ENCODE measurements at places on chromosomes 16 and 17.

DNA sequence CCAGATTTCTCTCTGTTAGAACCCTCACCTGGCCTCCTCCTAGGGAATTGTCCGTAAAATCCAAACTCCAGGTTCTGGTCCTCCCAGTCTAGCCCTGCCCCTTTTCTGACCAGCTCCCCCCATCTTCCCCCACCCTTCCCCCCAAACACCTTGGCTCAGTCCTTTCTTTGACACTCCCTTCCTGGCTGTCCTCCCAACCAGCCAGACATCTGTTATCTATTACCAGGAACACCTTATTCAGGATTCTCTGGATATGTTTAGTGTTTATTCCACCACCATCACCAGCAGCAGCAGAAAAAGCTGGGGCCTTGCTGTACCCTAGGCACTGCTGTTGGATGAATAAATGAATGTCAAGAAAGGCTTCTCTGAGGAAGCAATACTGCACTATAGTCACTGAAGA lies 4.0 kb upstream of the CMTM3 start:
- DNase-seq = no peak

GRCh38 chr17:61943117-61943516 lies 15.3 kb upstream of the INTS2 start:
- no peak for DNase-seq

- DNase-seq = no peak
Observed at GRCh38 chr17:82281076-82281475, 7.6 kb upstream of the CSNK1D start.

GRCh38 chr17:28862561-28862960 lies 7.7 kb downstream of the ERAL1 start:
- peak; percentile 70 for DNase-seq

DNA sequence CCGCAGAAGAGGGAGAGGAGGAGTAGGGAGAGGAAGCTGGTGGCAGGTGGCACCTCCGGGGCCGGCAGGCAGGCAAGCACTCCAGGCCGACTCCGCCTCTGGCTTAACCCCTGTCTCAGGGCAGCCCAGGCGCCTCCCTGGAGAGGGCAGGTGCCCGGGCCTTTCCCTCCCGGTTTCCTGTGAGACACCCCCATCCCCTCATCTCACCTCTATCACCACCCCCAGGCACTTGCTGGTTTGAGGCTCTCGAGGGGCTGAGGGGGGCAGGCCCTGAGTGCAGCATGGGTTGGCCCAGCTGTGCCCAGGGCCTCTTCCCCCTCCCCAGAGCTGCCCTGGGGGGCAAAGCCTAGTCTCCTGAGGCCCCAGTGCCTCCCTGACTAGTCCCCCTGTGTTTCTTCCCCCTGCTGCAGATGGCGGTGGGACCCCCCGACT lies 6.0 kb downstream of the DOC2A start:
- no peak for DNase-seq

DNA sequence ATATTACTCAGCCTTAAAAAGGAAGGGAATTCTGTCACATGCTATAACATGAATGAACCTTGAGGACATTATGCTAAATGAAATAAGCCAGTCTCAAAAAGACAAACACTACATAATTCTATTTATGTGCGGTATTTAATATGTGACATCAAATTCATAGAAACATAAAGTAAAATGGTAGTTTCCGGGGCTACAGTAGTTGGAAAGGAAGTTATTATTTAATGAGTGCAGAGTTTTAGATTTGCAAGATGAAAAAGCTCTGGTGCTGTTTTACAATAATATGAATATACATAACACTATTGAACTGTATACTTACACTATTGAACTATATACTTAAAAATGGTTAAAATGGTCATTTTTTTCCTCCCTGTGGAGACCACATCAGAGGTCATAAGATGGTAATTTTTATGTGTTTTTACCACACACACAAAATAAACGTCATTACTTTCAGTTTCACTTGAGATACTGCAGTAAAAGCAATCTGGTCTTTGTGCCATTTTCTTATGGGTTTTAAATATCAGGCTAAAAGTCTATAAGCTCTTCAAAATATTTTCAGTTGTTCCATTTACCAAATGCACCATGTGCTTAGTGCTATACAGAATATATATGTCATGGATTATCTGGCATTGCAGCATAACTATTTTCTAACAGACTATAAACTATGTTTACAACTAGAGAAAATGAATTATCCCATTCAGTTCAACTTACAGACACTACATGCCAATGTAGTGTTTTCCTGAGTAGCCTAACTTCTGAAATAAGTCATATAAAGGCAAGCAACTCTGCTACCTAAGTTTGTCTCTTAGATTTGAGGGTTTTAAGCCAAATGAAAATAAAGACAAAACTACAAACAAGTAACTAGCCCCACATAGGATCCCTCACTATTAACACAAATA lies 90.9 kb downstream of the SPAG9 start:
- DNase-seq = no peak

DNA sequence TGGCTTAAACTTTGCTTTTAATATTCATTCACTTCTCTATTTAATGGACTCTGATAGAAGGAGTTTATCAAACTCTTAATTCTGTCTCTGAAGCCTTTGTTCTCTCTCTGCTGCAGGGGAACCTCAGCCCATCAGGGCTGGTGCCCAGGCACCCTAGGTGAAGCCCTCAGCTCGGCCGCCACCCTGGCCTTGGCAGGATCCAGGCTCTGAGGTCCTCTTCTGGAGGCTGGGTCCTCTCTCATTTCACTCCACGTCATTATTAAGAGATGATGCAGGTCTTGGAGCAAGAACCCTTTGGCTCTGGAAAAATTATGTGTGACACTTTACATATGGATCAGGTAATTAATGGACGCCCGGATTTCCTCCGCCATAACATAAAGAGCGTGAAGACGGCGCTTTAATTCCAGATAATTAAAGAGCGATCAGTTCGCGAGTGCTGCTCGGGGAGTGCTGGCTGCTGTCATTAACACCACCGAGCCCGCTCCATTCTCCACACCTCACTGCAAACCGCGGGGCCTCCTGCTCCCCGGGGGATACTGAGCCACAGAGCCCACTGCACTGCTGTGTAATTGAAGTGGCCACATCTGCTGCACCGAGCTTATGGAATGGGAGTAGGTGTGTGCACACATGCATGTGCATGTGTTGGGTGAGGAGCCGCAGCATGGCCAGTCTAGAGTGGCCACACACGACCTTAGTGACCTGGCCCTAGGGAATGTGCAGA lies 259.4 kb upstream of the TNRC6C start:
- DNase-seq = no peak

GRCh38 chr17:59454633-59455105 lies 110.7 kb upstream of the DHX40 start:
- DNase-seq = no peak

GRCh38 chr17:77644181-77645071 lies 314.1 kb upstream of the TNRC6C start:
- no peak for DNase-seq

DNA sequence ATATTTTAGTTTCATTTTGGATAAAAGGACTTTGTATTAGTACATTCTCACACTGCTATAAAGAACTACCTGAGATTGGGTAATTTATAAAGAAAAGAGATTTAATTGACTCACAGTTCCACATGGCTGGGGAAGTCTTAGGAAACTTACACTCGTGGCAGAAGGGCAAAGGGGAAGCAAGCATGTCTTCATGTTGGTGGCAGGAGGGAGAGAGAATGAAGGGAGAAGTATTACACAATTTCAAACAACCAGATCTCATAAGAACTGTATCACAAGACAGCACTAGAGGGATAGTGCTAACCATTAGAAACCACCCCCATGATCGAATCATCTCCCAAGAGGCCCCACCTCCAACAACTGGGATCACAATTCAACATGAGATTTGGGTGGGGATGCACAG lies 142.9 kb downstream of the USP31 start:
- DNase-seq = no peak

GRCh38 chr17:32719689-32720088 lies 157.2 kb downstream of the MYO1D start:
- DNase-seq = no peak

GRCh38 chr16:10228779-10229178 lies 46.6 kb upstream of the GRIN2A start:
- no peak for DNase-seq

DNA sequence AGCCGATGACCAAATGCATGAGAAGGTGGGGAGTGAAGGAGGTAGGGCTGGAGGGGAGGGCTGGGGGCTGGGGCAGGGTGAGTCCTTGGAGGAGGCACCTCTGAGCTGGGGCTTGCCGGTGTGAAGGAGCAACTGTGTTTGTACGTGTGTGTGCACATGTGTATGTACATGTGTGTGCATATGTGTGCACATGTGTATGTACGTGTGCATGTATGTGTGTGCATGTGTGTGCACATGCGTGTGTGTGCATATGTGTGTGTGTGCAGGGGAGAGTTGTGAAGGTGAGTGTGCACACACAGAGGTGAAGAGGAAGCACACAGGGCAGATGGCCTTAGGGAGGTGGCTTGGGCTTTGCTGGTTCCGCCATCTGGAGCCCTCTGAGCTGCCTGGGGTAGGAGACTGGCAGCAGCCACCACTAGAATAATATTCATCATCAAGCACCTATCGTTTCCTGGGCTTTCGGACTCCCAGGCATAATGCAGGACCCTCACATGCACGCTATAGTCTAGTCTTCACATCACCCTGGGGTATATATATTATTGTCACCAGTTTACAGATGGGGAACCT lies 120.9 kb upstream of the CDC42EP4 start:
- DNase-seq = no peak

DNA sequence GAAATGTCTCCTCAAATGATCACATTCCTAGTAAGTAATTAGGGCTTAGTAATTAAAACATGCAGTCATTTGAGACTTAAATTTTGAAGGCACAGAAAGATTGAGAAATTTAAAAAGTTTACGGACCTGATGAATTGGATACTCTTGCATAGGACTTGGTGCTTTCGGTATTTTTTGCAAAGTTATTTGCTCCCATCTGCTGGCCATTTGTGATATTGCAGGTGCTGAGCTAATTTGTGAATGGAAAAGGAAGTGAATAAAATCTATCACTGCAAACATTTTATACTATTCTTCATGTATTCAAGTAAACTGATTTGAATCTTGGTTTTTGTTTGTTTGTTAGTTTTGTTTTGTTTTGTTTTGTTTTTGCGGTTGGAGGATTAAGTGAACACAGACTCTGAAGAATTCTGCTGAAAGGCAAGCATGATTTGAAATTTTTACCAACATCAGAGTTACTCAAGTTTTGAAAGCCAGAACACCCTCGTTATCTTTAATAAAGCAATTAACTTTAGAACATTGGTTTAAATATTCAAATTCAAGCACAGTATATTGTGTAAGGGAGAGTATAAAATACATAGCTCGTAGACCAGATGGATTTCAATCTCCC lies 689.5 kb upstream of the RBFOX1 start:
- peak; percentile 58 for DNase-seq

DNA sequence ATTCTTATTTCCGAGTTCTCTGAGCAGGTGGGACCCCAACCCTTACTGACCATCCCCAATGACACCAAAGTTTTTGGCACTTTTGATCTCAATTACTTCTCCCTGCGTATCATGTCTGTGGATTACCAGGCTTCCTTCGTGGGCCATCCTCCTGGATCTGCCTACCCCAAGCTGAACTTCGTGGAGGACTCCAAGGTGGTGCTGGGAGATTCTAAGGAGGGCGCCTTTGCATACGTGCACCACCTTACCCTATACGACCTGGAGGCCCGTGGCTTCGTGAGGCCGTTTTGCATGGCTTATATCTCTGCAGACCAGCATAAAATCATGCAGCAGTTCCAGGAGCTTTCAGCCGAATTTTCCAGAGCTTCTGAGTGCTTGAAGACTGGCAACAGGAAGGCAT lies 868 bp downstream of the SMCR8 start:
- DNase-seq = no peak

- DNase-seq = no peak
Observed at GRCh38 chr17:80742091-80742490, 197.5 kb downstream of the RPTOR start.

- no peak for DNase-seq
Observed at GRCh38 chr16:11145173-11145818, 110.7 kb downstream of the SOCS1 start.

GRCh38 chr17:79831265-79832217 lies 7.7 kb downstream of the CBX4 start:
- DNase-seq = no peak

- DNase-seq = no peak
Observed at GRCh38 chr17:18910881-18911280, 41.1 kb upstream of the SLC5A10 start.

- no peak for DNase-seq
Observed at GRCh38 chr17:77282524-77283515, 142.1 kb downstream of the SEC14L1 start.

DNA sequence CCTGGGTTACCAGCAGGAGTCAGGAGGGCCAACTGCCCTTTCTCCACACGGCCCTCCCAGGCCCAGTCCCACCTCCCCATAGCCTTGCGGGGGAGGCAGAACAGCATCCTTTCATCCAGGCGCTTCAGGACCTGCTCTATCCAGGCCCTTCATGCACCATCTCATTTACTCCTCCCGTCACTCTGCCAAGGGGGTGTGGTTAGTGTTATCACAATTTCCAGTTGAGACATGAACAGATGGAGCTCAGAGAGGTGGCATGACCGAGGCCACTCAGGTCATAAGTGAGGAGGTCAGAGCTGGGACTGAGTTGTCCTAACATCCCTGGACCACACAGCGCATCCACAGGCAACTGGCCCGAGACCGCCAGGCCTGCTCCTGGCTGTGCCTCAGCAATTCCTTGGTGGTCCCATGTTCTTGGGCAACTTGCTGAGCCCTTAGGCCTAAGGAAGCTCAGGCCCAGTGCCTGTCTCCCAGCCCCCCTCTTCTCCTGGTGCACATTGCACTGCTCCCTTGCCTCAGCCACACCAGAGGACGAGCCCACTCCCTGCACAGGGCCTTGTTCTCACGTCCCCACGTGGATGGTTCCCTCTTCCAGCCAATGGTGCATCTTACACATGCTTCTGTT lies 23.8 kb downstream of the C17orf100 start:
- DNase-seq = peak; percentile 89

GRCh38 chr17:41836550-41837196 lies 641 bp upstream of the NT5C3B start:
- DNase-seq = no peak

DNA sequence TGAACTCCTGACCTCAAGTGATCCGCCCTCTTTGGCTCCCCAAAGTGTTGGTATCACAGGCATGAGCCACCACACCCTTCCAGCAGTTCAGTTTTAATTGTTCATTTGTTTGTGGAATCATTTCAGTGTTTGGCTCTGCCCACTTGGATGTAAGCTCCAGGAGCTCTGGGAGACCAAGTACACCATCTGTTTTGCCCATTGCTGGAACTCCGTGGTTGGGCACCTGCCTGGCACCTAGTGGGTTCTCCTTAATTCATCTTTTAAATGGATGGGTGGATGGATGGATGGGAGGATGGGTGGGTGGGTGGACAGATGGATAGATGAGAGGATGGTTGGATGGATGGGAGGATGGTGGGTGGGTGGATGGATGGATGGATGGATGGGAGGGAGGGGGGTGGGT lies 953 bp upstream of the NECAB2 start:
- no peak for DNase-seq

GRCh38 chr16:88967830-88968588 lies 9.0 kb downstream of the CBFA2T3 start:
- DNase-seq = no peak

- DNase-seq = peak; percentile 50
Observed at GRCh38 chr17:74212209-74212912, 1.0 kb upstream of the TTYH2 start.

Measured in hematopoietic multipotent progenitor cell treated with erythropoietin and hydrocortisone succinate and interleukin-3 and kit ligand, for 8 days (in vitro differentiated cells).